ENCODE measurements at places on chromosomes 12 and 14.

GRCh38 chr14:34715127-34715863 is 902 bp upstream of the CFL2 start:
- DNase-seq: no peak

GRCh38 chr12:57576613-57577160 is 14.3 kb upstream of the PIP4K2C start:
- DNase-seq: no peak

- no peak for DNase-seq
These were observed 444.8 kb downstream of the ATP23 start for GRCh38 chr12:58386136-58386535.

GRCh38 chr12:26273811-26274210 is 78.4 kb downstream of the SSPN start:
- DNase-seq: no peak

DNA sequence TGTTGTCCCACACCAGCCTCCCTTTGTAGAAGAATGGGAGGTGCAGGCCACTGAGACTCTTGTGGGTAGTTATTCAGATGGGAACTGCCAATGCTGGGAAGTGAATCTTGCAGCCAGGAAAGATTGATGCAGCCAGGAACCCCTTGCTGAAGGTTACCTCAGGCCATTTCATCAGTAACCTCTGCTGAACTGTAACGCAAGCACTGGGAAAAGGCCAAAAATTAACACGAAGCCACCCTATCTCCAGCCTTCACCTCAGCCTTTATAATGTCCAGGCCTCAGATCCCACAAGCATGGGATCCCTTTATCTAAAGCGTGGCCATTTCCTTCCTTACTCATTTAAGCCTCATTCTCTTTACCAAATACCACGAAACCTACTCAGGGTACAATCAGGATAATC is 211.1 kb downstream of the SPTSSA start:
- DNase-seq: no peak

DNA sequence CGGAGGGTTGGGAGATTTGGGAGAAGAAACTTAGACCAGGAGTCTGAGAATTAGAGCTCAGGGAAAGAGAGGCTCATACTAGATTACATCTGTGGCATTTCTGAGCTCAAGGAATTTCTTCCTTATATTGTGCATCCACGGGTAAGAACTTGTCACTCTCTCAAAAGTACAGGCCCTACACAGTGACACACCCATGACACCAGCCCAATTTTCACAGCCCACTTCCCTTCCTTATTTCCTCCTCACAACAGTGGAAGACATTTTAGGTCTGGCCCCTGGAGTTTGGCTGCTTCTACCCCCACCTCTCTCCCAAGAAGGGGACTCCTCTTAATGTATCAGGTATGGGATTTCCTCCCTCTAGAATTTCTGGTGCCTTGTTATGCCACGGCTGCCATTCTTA is 9.2 kb upstream of the ZNF385A start:
- no peak for DNase-seq

DNA sequence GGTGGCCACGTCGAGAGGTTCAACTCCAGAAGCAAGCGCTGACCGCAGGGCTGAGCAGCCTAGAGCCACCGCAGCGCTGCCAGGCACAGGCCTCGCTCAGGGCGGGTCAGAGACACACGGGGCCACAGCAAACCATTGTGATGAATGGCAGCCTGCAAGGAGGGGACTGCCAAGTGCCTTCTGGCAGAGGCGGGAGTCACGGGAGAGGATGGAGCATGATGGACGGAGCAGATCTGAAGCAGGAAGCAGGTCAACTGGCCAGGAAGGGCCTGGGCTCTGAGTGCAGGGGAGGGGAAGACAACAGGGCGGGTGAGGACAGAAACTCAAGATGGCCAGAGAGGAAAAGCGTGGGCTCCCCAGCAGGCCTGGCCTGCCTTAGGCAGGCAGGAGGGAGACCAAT is 49.8 kb downstream of the CDC42BPB start:
- no peak for DNase-seq

DNA sequence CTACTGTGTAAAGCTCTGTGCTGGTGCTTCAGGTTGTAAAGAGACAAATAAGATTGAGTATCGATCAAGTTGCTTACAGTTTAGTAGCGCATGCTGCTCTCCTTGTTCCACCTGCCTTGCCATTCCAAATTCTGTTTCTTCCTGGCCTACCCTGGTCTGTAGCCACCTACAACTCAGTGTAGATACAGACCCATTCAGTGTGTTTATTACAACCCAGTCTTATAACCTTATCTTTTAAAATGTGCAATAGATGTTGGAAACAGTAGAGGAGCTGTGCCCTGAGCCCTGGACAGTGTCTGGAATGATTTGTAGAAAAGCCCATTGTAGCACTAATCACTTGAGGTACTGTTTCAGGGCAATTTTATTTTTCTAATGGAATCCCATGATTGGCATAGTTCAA is 68.5 kb downstream of the DIP2B start:
- DNase-seq: no peak

GRCh38 chr12:108312693-108313189 is 26.4 kb downstream of the CMKLR1 start:
- no peak for DNase-seq

DNA sequence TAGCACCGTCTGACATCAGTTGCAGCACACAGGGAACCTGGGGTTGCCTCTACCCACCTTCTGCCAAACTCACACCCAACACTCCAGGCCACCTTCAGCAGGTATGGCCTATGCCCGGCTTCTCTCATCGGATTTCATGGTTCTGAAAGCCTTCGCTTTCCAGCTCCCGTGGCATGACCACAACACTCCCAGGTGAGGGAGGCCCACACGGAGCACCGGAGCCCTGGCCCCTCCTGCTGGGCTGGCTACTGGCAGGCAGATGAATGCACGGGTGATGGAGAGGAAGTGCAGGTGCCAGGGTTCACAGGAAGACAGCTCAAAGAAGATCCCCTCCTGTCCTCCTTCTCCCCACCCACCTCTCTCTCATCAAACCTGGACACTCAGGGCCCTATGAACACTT is 37.2 kb downstream of the CACNA2D4 start:
- no peak for DNase-seq

DNA sequence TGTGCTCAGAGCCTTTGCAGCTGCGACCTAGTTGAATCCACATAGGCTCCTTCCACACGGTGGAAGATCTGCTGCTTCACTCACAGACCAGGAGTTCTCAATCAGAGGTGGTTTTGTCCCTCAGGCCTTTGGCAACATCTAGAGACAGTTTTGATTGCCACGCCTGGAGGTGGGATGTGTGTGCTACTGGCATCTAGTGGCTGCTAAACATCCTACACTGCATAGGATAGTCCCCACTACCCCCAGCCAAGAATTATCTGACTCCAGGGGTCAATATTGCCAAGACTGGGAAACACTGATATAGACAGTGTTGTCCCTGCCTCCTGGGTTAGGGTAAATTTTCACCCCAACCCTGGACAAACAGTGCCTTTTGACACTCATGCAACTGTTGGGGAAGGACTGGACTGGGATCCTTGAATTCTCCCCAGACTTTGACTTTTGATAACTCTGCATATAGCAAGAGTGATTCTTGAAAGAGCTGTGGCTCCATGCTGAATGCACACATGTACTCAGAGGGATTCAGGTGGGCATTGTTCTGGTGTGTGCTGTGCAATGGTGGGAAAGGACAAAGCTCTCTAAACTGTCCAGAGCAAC is 39.8 kb downstream of the BAZ2A start:
- DNase-seq: no peak

GRCh38 chr14:60161196-60162107 is 3.7 kb downstream of the DHRS7 start:
- DNase-seq: no peak

- no peak for DNase-seq
These were observed 42.4 kb downstream of the ATXN2 start for GRCh38 chr12:111556676-111557075.

DNA sequence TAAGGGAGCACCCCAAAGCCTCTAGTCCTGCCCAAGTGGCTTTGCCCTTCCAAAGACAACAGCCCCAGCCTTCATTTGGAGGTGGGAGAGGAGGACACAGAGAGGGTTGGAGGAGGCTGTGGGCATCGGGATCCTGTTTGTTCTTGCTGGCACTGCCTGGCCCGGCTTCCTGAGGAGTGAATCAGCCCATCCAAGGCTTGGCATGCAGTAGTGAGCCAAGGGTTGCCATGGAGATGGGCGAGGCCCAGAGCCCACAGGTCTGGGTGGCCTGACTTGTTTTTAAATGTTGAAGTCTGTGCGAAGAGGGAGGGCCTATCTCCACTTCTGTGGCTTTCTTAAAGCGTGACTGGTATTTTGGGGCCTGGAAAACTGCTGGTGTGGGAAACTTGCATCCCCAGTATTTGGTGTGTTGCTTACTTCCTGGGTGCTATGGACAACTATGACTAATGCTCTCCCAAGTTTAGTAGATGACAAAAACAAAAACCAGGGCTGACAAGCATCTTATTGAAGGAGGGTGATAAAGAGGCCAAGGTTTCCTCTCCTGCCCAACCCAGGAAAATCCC is 15.8 kb downstream of the CD9 start:
- peak; percentile 20 for DNase-seq
